Activated naive CD8-positive, alpha-beta T cell treated with anti-CD3 and anti-CD28 coated beads, Interleukin-2, amount 10 ng/mL, durations not matched to agents 7 days and 5 days (primary cell): ENCODE measurements at places on chromosomes 5 and 9. TPM values are rescaled to one million over a fixed set of nuclear protein-coding genes. Genes with fewer than 3 reads are reported as not detected.

The PLAC8L1 gene
- not detected for total RNA-seq

The ESM1 gene
- 1.1 TPM for total RNA-seq

- no peak for DNase-seq
- H3K27ac ChIP-seq = no peak overlapping the region
- no peaks in the 10 kb centered on the region for H3K4me1 ChIP-seq
- no peak overlapping the region for H3K4me3 ChIP-seq
- peaks cover 42% of the 10 kb centered on the region for H3K27me3 ChIP-seq
- no peaks in the 10 kb centered on the region for H3K36me3 ChIP-seq
These were observed 9.1 kb upstream of the MSANTD3 start for GRCh38 chr9:100417815-100418214.

GRCh38 chr9:4137681-4138099 is 162.2 kb downstream of the GLIS3 start:
- H3K27ac ChIP-seq = no peak overlapping the region
- H3K4me1 ChIP-seq = no peaks in the 10 kb centered on the region
- no peaks in the 10 kb centered on the region for H3K27me3 ChIP-seq
- no peak for DNase-seq
- H3K4me3 ChIP-seq = no peak overlapping the region

DNA sequence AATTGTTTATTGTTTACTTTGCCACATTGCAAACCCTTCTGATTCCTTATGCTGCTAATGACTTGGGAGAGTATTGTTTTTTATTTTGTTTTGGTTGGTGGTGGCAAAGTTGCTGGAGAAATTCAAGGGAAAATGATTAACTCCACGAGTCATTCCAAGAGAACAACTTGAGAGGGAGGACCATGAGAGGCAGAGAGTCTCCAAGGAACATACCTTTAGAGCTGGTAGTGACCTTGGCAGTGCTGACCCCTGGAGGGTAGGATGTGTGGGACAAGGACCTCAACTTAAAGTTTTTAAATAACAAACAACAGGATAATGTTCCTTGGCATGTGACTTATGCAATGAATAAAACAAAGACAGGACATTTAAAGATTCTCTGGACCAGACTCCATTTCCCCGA is 139.7 kb downstream of the LRRC70 start:
- no peak overlapping the region for H3K27ac ChIP-seq
- H3K27me3 ChIP-seq = peaks cover 13% of the 10 kb centered on the region
- H3K4me1 ChIP-seq = no peaks in the 10 kb centered on the region
- H3K4me3 ChIP-seq = no peak overlapping the region
- no peaks in the 10 kb centered on the region for H3K36me3 ChIP-seq
